ENCODE measurements at places on chromosomes 5 and 9. TPM values are rescaled to one million over a fixed set of nuclear protein-coding genes. Genes with fewer than 3 reads are reported as not detected.
A peak's percentile ranks its signal among the peaks of the same experiment; 100 is the strongest.

GRCh38 chr9:128169925-128170324, 9.9 kb downstream of the BBLN start:
- no peak for DNase-seq

DNA sequence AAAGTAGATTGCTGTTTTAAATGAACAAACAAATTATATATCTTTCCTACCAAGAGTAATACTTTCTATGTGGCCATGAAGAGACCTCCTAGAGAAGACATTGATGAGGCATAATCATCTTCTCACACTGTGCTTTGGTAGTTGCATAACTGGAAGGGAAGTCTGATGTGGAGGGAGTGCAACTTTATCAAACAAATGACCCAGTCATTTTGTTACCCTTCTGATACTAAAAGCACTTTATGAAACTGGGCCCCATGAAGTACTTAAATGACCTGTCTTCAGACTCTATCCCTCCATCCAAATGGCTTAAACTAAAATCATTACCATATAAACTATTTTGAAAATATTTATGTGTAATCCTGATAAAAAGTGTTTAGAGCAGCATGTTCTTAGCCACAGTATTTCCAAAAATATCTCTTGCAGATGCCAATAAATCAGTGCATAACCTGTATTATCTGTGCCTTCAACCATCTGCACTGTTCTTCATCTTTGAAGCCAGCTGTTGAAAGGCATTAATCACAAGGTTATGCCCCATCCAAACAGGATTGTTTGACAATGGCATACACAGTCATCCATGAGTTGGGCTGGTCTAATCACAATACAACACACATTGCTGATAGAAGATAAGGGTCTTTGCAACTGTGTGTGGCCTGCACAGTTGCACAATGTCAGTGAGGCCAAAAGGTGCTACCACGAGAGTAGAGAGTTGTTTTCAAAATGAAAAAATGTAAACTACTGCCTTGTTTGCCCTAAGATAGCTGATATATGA, 31.9 kb upstream of the MIER3 start:
- no peak for DNase-seq

- no peak for DNase-seq
These were observed 22.0 kb downstream of the EXOC3 start for GRCh38 chr5:464843-465590.

GRCh38 chr9:135242049-135242396, 154.6 kb downstream of the OLFM1 start:
- DNase-seq, result no peak

DNA sequence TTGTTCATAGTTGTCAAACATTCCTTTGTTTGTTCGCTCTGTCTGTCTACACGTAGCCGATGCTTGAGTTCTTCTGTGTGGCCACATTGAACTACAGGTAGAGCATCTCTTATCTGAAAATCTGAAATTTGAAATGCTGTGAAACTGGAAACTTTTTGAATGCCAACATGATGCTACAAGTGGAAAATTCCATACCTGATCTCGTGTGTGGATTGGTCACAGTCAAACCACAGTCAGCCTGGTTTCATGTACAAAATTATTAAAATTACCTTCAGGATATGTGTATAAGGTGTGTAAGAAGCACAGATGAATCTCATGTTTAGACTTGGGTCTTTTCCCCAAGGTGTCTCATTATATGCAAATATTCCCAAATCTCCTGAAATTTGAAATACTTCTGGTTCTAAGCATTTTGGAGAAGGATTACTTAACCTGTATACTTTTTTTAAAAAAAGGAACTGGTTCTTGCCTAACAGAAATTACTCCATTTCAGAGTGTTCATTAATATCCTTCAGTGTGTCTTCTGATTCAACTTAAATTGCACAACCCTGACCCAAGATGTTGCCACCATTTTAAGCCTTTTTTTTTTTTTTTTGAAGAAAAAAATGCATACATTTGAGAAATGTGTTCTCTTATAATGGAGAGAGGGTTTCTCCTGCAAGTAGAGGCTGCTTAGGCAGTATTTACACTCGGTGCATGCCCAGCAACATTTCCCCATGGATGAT, 254.3 kb downstream of the MAST4 start:
- DNase-seq, result peak; percentile 60

AIF1L gene
- total RNA-seq, result 0.45 TPM

GRCh38 chr9:36928670-36929349, 105.3 kb downstream of the PAX5 start:
- DNase-seq, result peak; percentile 76

- DNase-seq, result peak; percentile 19
These were observed 91.3 kb upstream of the RASEF start for GRCh38 chr9:83154087-83154736.

GRXCR2 gene
- total RNA-seq, result not detected

DNA sequence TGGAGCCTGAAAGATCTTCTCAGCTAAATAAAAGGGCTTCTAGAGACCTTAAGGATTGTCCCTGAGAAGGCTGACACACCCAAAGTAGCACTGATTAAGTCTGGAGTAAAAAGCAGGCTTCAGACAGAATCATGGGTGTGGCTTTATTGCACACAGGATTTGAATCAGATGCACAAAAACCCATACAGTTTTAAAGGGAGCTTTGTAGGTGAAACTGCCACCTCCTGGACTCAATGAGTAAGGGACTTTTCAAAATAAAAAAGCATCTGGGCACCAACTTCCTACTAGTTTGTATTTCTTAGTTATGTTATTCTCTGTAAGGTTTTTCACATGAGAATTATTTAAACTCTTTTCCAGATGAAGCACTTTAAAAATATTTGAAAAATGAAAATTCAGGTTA, 129.4 kb downstream of the EDIL3 start:
- peak; percentile 76 for DNase-seq

- peak; percentile 7 for DNase-seq
These were observed 215.5 kb downstream of the PDZD2 start for GRCh38 chr5:31854181-31855133.

KCNV2 gene
- total RNA-seq, result not detected

- DNase-seq, result no peak
These were observed 39.6 kb upstream of the TRIM32 start for GRCh38 chr9:116647515-116647809.

CDC14B gene
- 31.5 TPM for total RNA-seq

GRCh38 chr5:176601901-176602482, 8.0 kb downstream of the GPRIN1 start:
- no peak for DNase-seq

DNA sequence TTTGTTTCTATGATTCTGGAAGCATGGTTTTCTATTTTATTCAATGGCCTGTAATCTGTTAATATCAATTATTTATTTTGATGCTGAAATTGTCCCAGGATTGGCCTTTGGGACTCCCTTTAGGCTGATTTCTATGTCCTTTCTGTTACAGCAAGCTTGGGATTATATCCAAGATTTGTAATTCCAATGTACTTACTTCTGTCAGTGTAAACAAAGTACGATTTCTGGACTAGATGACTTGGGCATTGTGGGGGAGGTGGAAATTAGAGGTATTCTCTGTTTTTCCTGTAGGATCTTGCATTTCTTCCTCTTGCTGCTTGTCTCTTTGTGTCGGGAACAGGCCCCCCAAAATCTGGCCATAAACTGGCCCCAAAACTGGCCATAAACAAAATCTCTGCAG, 3.7 kb downstream of the PCDHGA12 start:
- DNase-seq, result no peak

DNA sequence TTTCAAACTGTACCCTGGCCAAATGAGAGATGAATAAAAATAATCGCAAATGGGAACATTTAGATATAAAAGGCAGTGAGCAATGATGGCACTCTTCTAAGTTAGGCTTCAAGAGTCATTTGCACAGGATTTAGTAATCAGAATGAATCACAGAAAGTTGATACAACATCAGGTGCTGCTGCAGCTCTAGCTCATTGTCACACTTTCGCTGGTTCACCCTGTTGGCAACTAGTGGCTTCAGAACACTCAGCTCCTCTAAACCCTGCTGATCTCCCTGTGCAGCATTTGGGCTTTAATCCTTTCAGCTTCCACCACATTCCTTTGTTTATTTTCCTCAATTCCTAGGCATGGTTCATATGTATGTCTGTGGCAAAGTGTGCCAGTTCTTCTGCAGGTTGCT, 2071.2 kb upstream of the CDH6 start:
- DNase-seq, result no peak

SPATA6L gene
- 1.2 TPM for total RNA-seq

DNA sequence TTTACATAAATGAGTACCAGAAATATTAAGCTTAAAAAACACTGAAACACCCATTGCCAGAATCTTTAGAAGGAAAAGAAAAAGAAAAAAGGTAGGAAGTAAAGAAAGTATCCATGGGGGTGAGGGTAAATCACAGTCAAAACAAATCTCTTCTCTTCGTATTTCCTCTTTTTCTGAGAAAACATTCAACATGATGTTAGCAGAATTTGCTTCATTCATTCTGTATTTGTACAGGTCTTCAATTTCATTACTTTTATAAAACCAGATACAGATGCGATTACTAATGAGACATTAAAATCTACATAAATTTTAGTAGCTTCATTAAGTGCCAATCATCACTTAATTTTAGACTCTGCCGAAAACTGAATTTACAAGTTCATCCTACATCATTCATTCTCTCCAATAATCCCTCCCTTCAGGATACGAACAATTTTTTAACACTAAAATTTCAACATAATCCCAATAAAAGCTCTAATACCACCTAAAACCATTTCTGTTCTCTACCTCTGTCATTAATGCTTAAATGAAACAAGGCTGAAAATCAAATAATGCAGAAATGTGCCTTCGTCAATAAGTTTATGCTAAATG, 7.0 kb downstream of the NR3C1 start:
- DNase-seq, result no peak

N4BP3 gene
- 0.18 TPM for total RNA-seq

DNA sequence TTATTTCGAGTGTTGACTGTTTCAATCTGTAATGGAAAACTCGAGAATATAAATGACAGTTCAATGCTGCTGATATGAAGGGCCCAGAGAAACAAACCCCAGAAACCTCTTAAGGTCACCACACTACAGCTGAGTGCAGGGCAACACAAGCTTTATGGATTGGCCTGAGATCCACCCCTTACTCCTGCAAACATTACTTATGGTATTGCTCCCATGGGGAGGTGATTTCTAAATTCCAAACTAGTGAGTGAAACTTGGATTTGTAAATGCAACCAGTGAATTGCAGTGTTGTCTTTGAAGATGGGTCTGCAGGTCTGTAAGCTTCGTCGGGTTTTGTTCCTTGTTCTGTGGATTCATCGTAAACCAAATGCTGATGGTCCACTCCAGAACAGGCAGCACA, 85.4 kb downstream of the NTRK2 start:
- no peak for DNase-seq

BARHL1 gene
- total RNA-seq, result not detected

UBE2QL1 gene
- total RNA-seq, result 0.25 TPM

PARP8 gene
- total RNA-seq, result 8.2 TPM

- no peak for DNase-seq
These were observed 2.3 kb upstream of the HSPA9 start for GRCh38 chr5:138577452-138577851.

- peak; percentile 80 for DNase-seq
These were observed 60.4 kb upstream of the CAST start for GRCh38 chr5:96601715-96602244.

DNA sequence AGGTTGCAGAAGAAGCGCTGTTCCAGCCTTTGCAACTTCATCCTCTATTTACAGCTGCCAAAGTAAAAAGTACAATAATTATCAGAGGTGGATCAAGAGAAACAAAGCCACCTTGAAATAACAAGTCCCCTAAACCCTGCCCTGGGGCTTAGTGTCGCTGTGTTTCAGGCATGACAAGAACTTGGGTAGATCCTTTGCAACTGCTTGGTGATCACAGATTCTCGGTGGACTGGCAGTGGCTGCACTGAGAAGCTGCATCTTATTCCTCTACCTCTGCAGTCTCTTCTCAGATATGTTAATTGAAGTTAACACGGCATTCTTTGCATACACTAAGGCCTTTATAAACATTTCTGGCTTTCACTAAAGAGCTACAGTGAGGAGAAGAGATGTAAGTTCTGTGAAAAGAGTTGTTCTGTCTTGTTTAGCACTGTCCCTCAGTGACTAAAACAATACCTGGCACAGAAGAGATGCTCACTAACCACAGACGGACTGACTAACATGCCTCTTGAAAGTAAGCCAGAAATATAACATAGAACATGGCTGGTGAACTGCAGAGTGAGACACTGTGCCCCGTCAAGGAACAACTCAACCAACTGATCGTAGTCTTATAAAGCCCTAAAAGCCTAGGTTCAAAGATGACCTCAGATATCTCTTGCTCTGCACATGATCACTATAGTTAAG, 144.2 kb downstream of the MLLT3 start:
- peak; percentile 60 for DNase-seq

DNA sequence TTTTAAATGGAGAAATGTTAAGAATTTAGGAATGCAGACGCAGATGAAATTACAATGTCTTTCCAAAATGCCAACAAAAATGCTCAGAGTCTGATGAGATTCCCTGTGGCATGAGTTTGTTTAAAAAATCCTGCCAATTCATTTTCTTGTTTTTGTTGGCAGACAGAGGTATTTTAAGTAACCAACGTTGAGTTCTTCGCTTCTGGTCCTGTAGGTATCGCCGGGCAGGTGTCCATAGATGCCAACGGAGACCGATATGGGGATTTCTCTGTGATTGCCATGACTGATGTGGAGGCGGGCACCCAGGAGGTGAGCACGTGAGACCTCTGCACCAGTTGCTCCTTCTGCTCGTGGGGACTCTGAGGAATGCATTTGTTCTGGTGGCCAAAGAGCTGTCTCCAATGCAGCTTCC, 69.4 kb downstream of the NPR3 start:
- DNase-seq, result peak; percentile 66
